ENCODE measurements at places on chromosomes 1 and 21.
A peak's percentile ranks its signal among the peaks of the same experiment; 100 is the strongest.

GRCh38 chr21:44950351-44950750 lies 10.5 kb downstream of the SLX9 start:
- DNase-seq = no peak

- no peak for DNase-seq
Observed at GRCh38 chr1:86448670-86449069, 20.1 kb upstream of the CLCA1 start.

GRCh38 chr1:46580140-46580903 lies 23.7 kb downstream of the MKNK1 start:
- no peak for DNase-seq

DNA sequence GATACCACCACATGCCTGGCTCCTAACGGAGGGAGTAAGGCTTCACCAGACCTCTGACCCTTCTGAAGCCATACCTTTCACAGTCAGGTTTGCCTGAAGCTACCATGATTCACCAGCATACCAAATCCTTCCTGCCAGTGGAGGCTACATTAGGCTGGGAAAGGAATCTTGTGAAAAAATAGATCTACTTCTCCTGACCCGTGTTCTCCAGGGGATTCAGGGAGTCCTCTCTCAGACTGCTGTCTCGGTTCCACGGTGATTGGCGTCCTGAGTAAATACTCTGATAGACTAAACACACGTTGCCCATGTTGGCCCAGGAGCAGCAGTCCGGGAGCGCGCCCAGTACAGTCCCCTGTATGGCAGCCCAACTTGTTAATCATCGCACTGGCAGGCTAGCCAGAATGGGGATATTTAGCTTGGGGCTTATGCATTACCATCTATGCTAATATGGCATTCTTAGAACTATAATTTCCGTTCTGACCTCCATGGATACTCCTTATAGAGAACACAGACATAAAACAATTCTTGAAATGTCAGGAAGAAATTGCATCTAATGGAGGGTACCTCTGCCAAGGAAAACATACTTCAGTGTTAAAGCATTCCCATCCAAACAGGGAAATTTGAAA lies 173.2 kb downstream of the ROR1 start:
- no peak for DNase-seq

GRCh38 chr1:215482079-215482478 lies 85.0 kb upstream of the KCTD3 start:
- DNase-seq = no peak

GRCh38 chr1:209516771-209517680 lies 66.5 kb upstream of the CAMK1G start:
- no peak for DNase-seq

GRCh38 chr1:162666006-162666645 lies 33.9 kb downstream of the DDR2 start:
- no peak for DNase-seq

- no peak for DNase-seq
Observed at GRCh38 chr1:111857194-111857651, 101.5 kb downstream of the DDX20 start.

GRCh38 chr1:163055531-163055930 lies 13.6 kb upstream of the RGS4 start:
- DNase-seq = peak; percentile 95

- no peak for DNase-seq
Observed at GRCh38 chr1:204341380-204341779, 18.3 kb downstream of the PLEKHA6 start.

- peak; percentile 66 for DNase-seq
Observed at GRCh38 chr1:109399326-109399957, 1.7 kb upstream of the SORT1 start.

DNA sequence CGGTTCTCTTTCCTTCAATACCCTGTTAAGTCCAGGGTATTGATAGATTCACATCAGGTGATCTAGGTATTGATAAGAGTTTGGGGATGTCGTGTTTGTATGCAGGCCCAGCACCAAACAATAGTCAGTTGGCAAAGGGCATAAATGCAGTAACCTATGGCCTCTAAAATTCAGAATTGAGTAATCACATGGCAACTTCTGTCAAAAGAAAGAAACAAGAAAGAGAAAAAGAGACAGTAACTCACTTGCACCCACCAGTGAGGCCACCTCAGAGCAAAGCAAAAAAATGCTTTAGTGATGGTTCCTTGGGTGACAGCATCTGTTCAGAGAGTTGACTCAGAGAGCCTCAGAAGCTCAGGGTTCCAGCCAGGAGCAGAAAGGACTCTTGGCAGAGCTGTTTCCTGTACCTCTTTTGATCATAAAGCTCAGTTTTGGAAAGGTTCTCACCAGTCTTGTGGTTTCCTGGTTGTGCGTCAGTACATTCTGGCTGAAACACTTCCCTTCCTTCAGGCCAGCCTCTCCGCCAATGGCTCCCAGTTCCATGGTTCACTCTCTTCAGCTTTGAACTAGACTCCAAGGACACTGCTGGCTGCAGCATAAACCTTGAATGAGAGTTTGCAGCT lies 70.1 kb upstream of the GORAB start:
- no peak for DNase-seq

All from NCI-H1436 (cell line).